ENCODE measurements at places on chromosomes 3 and 15.

- DNase-seq: no peak
Observed at GRCh38 chr3:134931045-134931785, 136.2 kb downstream of the EPHB1 start.

- DNase-seq: no peak
Observed at GRCh38 chr3:64568895-64569517, 118.8 kb downstream of the ADAMTS9 start.

GRCh38 chr3:6680119-6680806, 180.7 kb upstream of the GRM7 start:
- no peak for DNase-seq

DNA sequence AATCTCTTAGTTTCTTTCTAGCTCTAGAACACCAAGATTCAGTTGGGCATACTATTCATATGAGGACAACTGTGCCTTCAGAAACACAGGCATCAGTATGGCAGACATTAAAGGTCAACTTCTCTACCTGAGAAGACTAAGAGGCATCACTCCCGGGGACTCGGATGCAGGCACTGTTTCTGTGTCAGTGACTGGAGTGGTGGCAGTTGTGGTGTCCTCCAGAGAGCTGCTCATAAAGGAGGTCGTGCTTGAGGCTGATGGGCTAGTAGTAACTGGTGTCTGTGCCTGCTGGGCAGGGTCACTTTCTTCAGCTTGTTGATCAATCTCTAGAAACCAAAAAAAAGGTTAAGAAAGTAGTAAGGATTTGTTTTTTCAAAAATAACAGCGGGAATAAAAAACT, 75.2 kb downstream of the FBXL22 start:
- no peak for DNase-seq

GRCh38 chr3:174440253-174440701, 418.9 kb upstream of the NAALADL2 start:
- DNase-seq: peak; percentile 26

DNA sequence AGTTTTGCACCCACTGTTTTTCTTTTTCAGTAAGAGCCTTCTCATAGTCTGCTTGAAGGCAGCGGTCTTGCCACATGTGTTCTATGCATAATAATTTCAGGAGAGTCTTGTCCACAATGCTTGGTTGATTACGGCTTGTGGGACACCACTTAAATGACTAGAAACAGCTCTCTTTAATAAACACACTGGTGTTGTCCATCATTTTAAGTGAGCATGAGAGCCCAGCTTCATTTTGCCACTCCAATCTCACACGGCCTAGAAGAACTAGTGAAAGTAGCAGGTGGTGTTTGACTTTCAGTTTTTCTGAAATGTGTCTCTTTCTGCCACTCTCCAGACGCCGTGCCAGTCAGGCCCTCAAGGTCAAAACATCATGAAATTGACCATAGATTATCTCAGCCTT, 292.1 kb downstream of the LPP start:
- DNase-seq: no peak

GRCh38 chr15:61634837-61635236, 405.7 kb upstream of the RORA start:
- no peak for DNase-seq

DNA sequence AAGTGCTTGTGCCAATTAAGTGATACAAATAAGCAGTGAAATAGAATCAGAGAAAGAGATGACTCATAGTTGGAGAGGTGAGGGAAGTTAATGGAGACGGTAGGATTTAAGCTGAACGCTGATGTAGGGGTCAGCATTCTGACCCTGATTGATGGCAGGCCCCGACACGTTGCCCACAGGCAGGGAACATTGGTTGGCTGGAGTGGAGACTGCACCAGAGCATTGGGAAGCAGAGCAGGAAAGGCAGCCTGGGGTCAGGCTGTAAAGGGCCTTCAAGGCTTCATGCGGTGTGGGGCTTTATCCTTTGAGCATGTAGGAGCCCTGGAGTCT, 68.6 kb downstream of the DCUN1D1 start:
- DNase-seq: no peak

GRCh38 chr15:59170295-59171066, 36.2 kb upstream of the LDHAL6B start:
- DNase-seq: peak; percentile 39

DNA sequence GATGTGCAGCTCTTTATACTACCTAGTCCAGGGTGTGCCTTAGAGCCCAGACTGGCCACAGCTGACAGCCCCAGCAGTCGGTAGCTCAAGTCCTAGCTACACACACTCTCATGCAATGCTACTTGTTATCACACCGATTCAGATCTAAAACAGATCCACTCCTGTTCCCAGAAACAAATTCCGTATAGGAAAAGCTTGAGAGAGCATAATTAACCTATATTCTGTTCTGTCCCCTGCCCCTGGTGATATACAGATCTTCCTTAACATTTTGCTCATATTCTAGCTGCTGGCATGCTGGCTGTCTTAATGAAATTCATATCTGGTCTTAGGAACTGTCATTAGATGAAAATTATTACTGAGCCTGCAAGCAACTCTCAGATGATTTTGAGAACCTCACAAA, 204.3 kb downstream of the SOX2 start:
- DNase-seq: no peak

- DNase-seq: no peak
Observed at GRCh38 chr3:163058031-163058854, 1561.6 kb downstream of the OTOL1 start.

- DNase-seq: no peak
Observed at GRCh38 chr3:105771392-105771791, 97.4 kb downstream of the CBLB start.

GRCh38 chr3:153734777-153735551, 386.2 kb upstream of the ARHGEF26 start:
- no peak for DNase-seq

DNA sequence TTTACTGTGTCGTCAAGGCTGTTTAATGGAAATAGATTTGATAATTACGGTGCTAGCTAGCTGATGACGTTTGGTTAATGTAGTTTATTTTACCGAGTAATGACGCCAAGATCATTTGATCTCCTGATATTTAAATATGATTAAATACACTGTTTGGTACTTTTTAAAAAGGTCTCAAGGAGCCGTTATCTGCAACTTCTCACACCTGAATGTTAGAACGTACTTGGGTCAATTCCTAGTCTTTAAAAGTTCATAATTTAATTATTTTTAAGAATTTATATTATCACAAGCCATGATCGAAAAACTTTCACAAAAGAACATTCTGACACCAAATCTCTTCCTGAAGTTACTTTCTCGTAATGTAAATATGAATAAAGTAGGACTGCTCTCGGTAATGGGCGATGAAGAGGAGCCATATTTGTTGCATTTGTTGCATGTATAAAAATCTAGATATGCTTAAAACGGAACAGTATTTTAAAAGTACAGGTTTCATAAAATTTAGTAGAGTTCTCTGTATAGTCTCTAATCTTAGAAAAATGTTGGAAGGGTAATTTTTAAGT, 16.2 kb upstream of the CHD2 start:
- DNase-seq: no peak

- DNase-seq: no peak
Observed at GRCh38 chr3:114584734-114585371, 291.0 kb downstream of the TIGIT start.

- no peak for DNase-seq
Observed at GRCh38 chr15:39344662-39345141, 236.2 kb upstream of the THBS1 start.

DNA sequence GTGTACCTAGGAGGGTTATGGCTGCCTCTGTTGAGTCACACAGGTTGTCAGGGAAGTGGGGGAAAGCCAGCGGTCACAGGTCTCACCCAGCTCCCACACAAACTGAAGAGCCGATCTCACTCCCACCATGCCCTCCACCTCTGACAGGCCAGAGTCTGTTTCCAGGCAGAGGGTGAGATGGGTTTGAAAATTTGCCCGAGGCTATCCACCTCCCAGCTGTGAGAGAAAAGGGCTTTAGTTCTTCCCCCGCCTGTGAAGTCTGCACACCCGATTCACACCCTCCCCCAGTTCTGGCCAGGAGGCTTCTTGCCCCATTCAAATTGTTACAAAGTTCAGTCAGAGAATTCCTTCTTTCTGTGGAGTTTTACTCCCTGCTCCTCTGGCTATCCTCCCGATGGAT, 446.9 kb downstream of the EDEM1 start:
- no peak for DNase-seq

- DNase-seq: no peak
Observed at GRCh38 chr3:147418371-147418781, 9.2 kb downstream of the ZIC1 start.

GRCh38 chr3:10695595-10696285, 120.3 kb upstream of the SLC6A11 start:
- DNase-seq: no peak

- no peak for DNase-seq
Observed at GRCh38 chr3:190526787-190527762, 13.2 kb downstream of the IL1RAP start.

- no peak for DNase-seq
Observed at GRCh38 chr15:56032373-56032772, 39.0 kb upstream of the NEDD4 start.

DNA sequence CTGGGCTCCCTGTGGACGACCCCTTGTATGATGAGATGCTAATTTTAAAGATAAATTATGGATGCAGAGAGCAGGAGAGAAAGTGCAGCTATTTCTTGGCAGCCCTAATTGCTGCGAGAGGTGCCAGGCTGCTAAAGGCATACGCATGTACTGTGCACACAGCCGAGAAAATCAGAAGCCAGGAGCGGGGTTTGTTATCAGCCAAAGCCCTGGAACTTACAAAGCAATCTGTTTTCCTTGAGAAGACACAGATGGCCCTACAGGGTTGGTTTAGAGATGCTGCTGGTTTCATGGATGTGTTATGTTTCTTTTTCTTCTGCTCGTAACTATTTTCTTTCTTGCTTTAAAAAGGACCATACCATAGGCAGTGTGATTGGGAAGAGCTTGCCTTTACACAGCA, 11.7 kb upstream of the CCK start:
- no peak for DNase-seq

DNA sequence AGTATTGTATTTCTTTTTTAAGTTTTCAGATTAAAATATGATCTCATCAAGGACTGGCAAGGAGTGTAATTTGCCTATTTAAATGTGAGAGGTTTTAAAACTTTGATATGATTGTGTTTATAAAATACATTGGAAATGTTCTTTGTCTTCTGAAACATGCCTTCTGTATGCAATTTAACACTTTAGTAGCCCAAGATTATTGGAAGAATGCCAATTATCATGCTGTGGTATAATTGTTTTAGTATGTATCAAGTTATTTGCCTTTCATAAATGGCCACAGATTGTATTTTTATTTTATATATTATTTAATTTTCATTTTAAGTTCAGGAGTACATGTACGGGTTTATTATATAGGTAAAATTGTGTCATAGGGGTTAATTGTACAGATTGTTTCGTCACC, 31.7 kb downstream of the ECT2 start:
- DNase-seq: no peak

GRCh38 chr3:14852058-14852594, 33.4 kb downstream of the FGD5 start:
- no peak for DNase-seq

- DNase-seq: no peak
Observed at GRCh38 chr3:146077181-146077580, 83.8 kb downstream of the PLOD2 start.

GRCh38 chr3:54067055-54067698, 55.2 kb upstream of the CACNA2D3 start:
- no peak for DNase-seq

DNA sequence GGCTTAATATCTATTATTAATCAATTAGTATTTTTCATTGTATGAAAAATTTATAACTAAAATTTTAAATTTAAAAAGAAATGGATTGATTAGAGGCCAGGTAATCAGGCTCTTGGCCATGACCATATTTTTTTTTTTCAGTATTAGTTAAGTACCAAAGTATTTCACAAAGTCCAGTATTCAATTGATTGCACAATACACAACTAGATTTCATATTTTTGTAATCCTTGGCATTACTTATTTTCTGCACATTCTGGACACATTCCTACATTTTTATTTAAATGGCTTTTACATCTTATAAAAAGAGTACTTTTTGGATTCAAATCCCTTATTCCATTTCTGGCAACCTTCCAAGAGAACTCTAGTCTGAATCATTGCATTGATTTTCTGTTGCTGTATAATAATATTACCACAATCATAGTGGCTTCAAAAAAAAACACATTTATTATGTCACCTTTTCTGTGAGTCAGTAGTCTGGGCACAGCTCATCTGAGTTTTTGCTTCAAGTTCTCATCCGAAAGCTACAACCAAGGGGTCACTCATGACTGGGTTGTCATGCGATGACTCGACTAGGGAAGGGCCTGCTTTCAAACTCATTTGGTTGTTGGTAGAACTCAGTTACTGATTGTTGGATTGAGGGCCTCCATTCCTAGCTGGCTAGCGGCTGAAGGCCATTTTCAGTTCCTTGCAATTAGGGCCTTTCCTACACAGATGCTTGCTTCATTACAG, 90.7 kb downstream of the CNTN6 start:
- DNase-seq: peak; percentile 73

- DNase-seq: peak; percentile 44
Observed at GRCh38 chr3:32175607-32176197, 62.8 kb upstream of the CMTM8 start.

DNA sequence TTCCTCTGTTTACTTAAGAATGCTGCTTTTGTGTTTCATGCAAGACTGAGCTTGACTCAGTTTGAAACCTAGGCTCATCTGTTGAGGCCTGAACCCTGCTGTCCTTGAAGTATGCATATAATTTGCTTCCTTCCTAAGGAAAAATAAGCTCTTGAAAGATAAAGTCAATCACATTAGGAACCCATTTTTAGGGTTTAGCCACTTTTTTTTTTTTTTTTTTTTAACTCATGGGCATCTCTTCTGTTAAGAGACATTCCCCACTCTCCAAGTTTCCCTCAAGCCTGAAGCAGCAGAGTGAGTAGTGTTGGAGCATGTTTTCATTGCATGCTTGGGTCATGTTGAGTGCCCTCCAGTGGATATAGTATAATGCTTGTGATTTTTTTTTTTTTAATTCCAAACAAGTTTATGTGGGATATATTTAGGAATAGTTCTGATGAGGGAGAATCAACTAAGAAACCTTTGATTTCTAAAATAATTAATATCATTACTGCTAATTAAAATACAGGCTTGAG, 3.6 kb downstream of the CTNNB1 start:
- peak; percentile 53 for DNase-seq

- no peak for DNase-seq
Observed at GRCh38 chr15:90915808-90916440, 12.8 kb downstream of the MAN2A2 start.

DNA sequence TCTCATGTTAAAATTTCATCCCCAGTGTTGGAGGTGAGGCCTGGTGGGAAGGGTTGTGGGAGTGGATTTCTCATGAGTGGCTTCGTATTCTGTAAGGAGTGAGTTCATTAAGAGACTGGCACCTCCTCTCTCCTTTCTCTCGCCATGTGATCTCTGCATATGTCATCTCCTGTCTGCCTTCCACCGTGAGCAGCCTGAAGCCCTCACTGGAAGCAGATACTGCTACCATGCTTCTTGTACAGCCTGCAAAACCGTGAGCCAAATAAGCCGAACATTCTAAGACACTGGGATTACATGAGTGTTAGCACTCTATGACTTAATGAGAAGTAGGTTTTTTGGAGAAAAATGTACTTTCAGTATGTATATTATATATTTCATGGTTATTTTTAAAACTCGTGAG, 6.8 kb upstream of the GABPB1 start:
- no peak for DNase-seq
